ENCODE measurements at places on chromosomes 11 and 22. TPM values are rescaled to one million over a fixed set of nuclear protein-coding genes. Genes with fewer than 3 reads are reported as not detected.

The MYEOV gene
- total RNA-seq = 0.49 TPM

The POTEH gene
- total RNA-seq = not detected

The TNNI2 gene
- total RNA-seq = not detected

The OR10A2 gene
- not detected for total RNA-seq

The NPAS4 gene
- not detected for total RNA-seq

The APOA1 gene
- not detected for total RNA-seq

The KLHL35 gene
- 1.5 TPM for total RNA-seq

The PANX3 gene
- not detected for total RNA-seq

The CWC15 gene
- total RNA-seq = 27.2 TPM

The TMPRSS4 gene
- not detected for total RNA-seq

The LRP4 gene
- 0.88 TPM for total RNA-seq

The ADAMTS15 gene
- total RNA-seq = 2.8 TPM

The OR51L1 gene
- total RNA-seq = not detected

The RFPL1 gene
- total RNA-seq = not detected

The CTTN gene
- total RNA-seq = 405 TPM

The RBM14 gene
- total RNA-seq = 19.6 TPM

The ACRV1 gene
- total RNA-seq = not detected

The MMP11 gene
- 8.6 TPM for total RNA-seq

The ADAMTS8 gene
- not detected for total RNA-seq

The LRRC10B gene
- not detected for total RNA-seq

The RANGAP1 gene
- 181 TPM for total RNA-seq

The GAS2 gene
- 0.97 TPM for total RNA-seq

The GNAZ gene
- 0.57 TPM for total RNA-seq

The CHRDL2 gene
- total RNA-seq = not detected

The CNTF gene
- total RNA-seq = 2.7 TPM

The CD3D gene
- not detected for total RNA-seq

The FAT3 gene
- 0.49 TPM for total RNA-seq

The SERHL2 gene
- 1.9 TPM for total RNA-seq
